ENCODE measurements at places on chromosomes 6 and 20.

- DNase-seq, result no peak
Measured at GRCh38 chr20:37319151-37319671, 26.7 kb upstream of the SRC start.

DNA sequence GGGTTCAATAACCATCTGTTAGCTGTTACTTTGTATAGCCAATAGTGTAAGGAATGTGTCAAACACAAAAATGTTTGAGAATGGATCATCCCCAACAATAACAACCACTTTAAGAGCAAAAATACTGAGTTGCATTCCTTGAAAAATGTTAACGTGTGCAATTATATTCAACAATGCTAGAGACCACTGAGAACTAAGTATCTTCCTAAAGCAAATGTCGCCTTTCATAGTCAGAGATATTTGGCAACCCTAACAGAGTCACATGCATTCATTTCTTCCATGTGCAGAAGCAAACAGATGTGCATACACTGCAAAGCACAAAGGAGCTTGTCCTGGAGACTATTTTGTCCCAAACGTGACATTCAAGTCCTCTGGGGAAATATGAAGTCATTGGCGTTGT, 448.6 kb downstream of the GJA1 start:
- DNase-seq, result no peak

GRCh38 chr6:33769248-33769821, 19.6 kb downstream of the LEMD2 start:
- DNase-seq, result no peak

- DNase-seq, result no peak
Measured at GRCh38 chr6:49284180-49284579, 178.9 kb downstream of the MMUT start.

GRCh38 chr6:6749702-6750491, 161.4 kb downstream of the LY86 start:
- DNase-seq, result peak; percentile 33

DNA sequence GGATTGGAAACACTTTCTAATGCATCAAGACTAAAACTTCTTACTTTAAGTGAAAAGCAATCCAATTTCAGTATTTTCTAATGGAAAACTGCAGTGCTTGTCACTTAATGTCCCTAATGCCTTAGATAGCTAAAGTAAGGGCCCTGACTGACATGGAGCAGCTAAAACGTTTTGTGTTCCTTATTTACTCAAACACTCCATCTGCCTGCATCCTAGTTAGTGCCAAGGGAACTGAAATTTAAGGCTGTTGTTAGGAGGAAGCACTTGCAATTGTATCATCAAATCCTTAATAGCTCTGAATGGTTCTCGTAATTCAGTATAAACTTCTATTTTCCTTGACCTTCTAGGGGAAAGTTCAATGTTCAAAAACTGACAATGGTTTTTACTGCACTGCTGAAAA, 127.4 kb downstream of the GJA10 start:
- DNase-seq, result no peak

GRCh38 chr20:14829906-14830305, 492.5 kb upstream of the FLRT3 start:
- DNase-seq, result no peak

- DNase-seq, result no peak
Measured at GRCh38 chr6:161152907-161153662, 120.8 kb downstream of the AGPAT4 start.

GRCh38 chr6:154996841-154997311, 1.8 kb downstream of the TIAM2 start:
- DNase-seq, result no peak

DNA sequence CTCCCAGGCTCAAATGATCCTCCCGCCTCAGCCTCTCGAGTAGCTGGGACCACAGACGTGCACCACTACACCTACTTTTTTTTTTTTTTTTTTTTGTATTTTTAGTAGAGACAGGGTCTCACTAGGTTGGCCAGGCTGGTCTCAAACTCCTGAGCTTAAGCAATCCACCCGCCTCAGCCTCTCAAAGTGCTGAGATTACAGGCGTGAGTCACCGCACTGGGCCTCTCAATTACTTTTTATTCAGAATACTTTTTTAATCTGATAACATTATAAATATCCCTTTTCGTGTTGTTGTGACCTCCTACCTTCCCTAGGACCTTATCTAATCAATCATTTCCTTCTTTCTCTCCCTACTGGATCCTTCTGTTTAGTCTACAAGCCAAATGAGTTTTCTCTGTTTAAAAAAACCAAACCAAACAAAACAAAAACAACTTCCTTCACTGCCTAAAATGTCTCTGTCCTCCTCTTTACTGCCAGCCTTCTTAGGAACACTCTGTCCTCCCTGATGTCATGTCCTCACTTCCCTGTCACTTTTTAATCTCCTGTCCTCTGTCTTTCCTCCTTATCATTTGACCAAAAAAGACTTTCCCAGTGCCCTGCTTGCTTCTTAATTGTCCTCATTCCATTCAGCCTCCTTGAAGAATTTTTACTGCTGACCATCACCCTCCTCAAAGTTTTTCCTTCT, 85.0 kb downstream of the CAP2 start:
- no peak for DNase-seq

- DNase-seq, result no peak
Measured at GRCh38 chr6:28996844-28997510, 8.1 kb downstream of the ZNF311 start.

GRCh38 chr6:143167224-143167623, 106.5 kb downstream of the AIG1 start:
- DNase-seq, result no peak

DNA sequence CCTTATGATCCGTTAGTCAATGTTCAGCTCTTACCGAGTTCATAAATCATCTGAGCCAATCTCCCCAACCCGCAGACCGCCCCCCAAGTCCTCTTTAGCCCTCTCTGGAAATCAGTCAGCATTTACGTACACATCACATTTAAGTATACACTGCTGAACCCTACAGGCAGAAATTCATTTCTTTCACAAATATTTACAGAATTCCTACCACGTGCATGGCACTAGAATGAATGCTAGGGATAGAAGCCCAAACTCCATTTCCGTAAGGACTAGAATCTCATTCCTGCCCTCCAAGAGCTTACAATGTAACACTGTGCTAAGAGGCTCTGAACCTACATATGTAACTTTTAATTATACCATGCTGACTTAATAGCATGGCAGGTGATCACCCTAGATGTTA, 1.8 kb downstream of the OSER1 start:
- DNase-seq, result no peak

GRCh38 chr6:155770313-155770712, 314.7 kb upstream of the NOX3 start:
- DNase-seq, result no peak

- DNase-seq, result no peak
Measured at GRCh38 chr20:53360852-53361251, 232.8 kb downstream of the ZNF217 start.

DNA sequence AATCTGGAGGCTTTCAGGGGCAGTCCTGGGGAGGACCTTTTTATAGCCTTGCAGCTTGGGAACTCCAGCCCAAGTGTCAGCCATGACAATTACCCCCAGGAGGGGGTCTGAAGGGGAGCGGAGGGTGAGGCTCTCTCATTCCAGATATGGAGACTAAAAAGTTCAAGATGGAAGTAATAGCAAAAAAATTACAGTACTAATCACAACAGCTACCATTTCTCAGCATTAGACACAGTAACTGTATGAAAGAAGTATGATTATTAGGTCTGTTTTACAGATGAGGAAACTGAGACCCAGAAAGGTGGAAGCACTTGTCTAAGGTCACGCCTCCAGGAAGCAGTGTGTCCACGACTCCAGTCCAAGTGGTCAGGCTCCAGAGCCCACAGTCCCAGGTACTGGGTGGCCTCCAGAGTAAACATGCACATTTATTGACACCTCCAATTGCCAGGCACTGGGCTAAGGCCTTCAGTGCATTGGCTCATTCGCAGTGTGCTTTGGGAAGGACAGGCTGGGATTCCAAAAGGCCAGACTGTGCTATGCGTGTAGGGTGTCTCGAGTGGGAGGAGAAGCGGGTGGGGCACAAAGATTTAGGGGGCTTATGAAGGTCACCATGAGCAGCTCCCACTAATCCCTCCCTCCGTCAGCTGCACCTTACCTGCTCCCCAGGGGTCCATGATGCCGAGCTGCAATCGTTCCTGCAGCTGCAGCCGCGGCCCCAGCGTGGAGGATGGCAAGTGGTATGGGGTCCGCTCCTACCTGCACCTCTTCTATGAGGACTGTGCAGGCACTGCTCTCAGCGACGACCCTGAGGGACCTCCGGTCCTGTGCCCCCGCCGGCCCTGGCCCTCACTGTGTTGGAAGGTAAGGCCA, 2.3 kb downstream of the NRSN2 start:
- no peak for DNase-seq

- no peak for DNase-seq
Measured at GRCh38 chr6:158387036-158387435, 74.8 kb downstream of the TULP4 start.

GRCh38 chr6:109944448-109944847, 33.7 kb upstream of the GPR6 start:
- no peak for DNase-seq

- no peak for DNase-seq
Measured at GRCh38 chr6:105539911-105540310, 137.0 kb upstream of the PREP start.

DNA sequence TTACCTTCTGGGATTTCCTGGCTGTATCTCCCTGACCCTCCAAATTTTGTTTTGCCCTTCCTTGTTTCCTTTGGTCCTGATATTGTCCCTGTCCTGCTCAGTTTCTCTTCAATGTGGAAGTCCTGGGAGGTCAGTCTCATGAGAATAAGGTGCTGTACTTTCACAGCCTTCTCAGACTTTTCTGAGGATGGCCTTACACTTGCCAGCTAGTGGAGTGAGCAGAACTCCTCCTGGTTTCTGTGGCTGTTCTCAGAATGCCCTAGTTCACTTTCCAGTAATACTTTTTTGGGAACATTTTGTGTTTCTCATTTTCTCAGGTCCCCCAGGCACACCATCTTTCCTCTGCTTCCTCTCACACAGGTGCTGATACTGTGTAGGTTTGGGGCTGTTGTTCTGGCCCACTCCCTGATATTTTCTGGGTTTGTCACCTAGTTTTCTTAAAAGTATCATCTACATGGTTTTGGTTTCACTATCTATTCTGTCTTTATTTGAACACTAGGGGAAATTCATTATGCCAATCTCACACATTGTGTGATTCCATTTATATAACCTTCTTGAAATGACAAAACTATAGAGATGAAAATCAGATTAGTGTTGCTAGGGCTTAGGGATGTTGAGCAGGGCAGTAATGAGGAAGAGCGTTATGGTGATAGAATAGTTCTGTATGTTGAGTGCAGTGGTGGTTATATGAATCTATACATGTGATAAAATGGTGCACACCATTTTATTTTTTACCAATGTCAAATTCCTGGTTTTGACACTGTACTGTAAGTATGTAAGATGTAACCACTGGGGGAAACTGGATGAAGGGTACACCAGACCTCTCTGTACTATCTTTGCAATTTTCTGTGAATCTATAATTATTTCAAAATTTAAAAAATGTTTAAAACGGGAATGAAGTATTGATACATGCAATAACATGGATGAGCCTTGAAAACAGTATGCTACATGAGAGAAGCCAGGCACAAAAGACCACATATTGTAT, 27.2 kb upstream of the BRPF3 start:
- DNase-seq, result no peak

DNA sequence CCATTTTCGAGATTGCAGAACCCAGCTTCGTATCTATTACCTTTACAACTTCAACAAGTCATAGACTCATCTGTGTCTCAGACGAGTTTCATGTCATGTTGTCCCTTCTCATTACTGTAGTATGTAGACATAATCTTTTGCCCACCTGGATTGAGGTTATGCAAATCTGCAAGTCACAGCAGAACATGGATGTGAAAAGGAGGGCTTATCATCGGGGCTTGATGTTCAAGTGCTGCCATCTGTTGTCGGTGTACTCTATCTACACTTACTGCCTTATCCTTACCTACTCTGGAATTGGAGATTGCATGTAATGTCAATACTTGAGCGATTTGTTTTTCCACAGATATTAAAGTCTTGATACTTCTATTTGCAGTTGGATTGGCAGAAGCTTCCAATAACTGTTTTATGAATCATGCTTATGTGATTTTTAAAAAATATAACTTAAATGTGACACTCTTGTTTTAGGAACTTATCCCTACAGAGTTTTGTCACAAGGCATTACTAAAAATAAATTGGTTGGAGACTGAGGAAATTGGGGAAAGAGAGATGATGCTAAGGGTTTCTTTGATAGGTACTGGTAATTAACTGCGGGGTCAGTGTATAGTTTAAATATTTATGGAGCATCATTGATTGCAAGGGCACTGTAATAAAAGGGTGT, 3.0 kb upstream of the GOPC start:
- peak; percentile 51 for DNase-seq

DNA sequence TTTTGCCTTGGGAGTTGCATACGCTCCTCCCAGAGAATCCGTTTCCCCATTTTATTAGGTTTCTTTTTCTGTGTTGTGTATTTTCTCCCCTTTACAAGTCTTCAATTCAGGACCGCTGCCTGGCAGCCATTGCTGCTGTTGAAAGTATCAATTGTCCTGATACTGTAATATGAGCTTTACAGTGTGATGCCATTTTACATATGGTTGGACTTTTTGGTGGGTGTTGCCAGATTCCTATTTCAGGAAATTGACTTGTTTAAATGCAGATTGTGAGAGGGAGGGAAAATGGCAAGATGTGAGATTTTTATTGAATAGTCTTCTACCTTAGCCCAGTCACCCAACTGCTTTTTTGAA, 1.2 kb downstream of the PANK2 start:
- DNase-seq, result peak; percentile 20

DNA sequence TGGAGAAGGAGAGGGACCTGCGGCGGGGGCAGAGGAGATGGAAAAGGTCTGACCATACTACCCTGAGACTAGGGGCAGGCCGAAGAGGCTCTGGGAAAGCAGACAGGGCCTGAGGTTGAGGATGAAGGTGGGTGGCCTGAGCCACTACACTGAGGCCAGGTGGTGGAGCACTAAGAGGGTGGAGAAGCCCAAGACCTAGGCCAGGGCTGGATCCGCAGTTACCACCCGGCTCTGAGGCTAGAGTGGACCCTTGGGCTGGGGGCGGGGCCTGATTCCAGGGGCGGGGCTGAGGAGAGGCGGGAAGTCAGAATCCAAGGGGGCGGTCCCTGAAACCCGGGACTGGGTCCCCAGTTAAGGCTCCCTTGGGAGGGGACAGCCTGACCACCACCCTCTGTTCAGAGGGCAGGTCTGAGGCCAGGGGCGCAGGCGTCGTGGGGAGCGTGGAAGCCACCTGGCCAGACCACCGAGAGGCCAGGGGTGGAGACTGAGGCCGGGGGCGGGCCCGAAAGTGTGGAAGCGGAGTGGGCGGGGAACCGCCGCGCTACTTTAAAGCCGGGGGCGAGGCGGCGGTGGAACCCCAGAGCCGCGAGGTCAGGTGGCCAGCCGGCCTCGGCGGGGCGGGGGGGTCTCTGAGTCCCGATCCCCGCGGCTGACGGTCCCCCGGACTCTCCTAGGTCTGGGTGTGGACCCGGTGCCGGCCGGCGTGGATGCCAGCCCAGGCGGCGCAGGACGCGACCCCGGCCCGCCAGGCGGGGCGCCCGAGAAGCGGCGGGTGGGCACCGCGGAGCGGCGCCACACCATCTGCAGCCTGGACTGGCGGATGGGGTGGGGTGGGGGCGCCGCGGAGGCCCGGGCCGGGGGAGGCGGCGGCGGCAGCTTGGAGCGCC, 8.3 kb downstream of the CCM2L start:
- peak; percentile 34 for DNase-seq
